ENCODE measurements at places on chromosomes 3 and 15. TPM values are rescaled to one million over a fixed set of nuclear protein-coding genes. Genes with fewer than 3 reads are reported as not detected.

DNA sequence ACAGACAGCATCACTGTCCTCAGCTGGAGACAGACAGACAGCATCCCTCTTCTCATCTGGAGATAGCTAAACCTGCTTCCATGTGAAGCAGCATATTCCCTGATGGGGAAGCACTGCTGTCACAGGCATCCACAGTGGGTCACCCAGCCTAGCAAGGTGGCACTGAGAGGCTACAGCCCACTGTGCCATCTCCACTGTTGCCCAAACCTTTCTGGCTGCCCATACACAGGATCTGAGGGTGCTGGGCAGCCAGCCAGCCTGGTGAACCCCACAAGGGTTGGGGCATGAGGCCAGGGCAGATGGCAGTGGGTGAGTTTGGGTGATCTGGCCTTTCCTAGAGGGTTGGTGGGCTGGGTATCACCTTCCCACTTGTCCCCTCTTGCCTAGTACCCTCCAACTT lies 11.7 kb downstream of the CHST13 start:
- no peak for DNase-seq
- H3K4me1 ChIP-seq = no peaks in the 10 kb centered on the region
- H3K27me3 ChIP-seq = no peaks in the 10 kb centered on the region
- H3K4me3 ChIP-seq = no peak overlapping the region

Gene DNASE1L3
- total RNA-seq = 7.2 TPM

- DNase-seq = no peak
- H3K36me3 ChIP-seq = no peaks in the 10 kb centered on the region
- H3K27ac ChIP-seq = no peak overlapping the region
- no peak overlapping the region for H3K4me3 ChIP-seq
Measured at GRCh38 chr15:80568298-80568697, 126.8 kb upstream of the ABHD17C start.

DNA sequence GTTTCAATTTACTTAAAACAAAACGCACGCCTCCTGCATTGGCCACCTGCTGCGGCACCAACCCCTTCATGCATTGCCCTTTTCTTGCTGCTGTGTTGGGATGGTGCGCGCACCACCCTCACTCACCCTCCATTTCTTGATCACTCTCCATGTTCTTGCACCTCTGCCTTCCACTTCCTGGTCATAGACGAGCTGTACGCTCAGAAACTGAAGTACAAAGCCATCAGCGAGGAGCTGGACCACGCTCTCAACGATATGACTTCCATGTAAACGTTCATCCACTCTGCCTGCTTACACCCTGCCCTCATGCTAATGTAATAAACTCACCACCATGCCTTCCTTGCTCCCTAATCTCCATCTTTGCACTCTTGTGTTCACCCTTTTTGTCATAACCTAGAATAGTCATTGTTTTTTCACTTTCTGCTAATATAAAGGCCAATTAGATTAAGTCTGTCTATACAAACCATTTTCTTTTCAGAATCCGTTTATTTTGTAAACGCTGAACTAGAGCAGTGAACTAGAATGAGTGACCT lies 21.4 kb downstream of the TPM1 start:
- H3K4me1 ChIP-seq = no peaks in the 10 kb centered on the region
- H3K36me3 ChIP-seq = peaks cover 45% of the 10 kb centered on the region
- no peak overlapping the region for H3K27ac ChIP-seq
- H3K27me3 ChIP-seq = no peaks in the 10 kb centered on the region
- DNase-seq = no peak

Gene PIGX
- 18.0 TPM for total RNA-seq

GRCh38 chr3:46867550-46867898 lies 4.3 kb upstream of the MYL3 start:
- no peak overlapping the region for H3K27ac ChIP-seq
- no peak overlapping the region for H3K4me3 ChIP-seq
- no peaks in the 10 kb centered on the region for H3K36me3 ChIP-seq
- H3K4me1 ChIP-seq = no peaks in the 10 kb centered on the region
- H3K27me3 ChIP-seq = peaks cover 7% of the 10 kb centered on the region
- DNase-seq = no peak

- DNase-seq = no peak
- H3K36me3 ChIP-seq = no peaks in the 10 kb centered on the region
- H3K4me1 ChIP-seq = no peaks in the 10 kb centered on the region
- H3K4me3 ChIP-seq = no peak overlapping the region
- no peaks in the 10 kb centered on the region for H3K27me3 ChIP-seq
Measured at GRCh38 chr3:87507753-87508152, 231.4 kb upstream of the POU1F1 start.

Gene PCLAF
- total RNA-seq = 2.0 TPM

GRCh38 chr3:146577662-146578061 lies 27.5 kb downstream of the PLSCR5 start:
- DNase-seq = no peak
- H3K36me3 ChIP-seq = no peaks in the 10 kb centered on the region
- no peaks in the 10 kb centered on the region for H3K4me1 ChIP-seq
- no peak overlapping the region for H3K27ac ChIP-seq

GRCh38 chr3:139332092-139332491 lies 11.7 kb upstream of the MRPS22 start:
- DNase-seq = no peak
- H3K27me3 ChIP-seq = peaks cover 26% of the 10 kb centered on the region
- H3K4me1 ChIP-seq = peaks cover 9% of the 10 kb centered on the region
- H3K4me3 ChIP-seq = no peak overlapping the region

DNA sequence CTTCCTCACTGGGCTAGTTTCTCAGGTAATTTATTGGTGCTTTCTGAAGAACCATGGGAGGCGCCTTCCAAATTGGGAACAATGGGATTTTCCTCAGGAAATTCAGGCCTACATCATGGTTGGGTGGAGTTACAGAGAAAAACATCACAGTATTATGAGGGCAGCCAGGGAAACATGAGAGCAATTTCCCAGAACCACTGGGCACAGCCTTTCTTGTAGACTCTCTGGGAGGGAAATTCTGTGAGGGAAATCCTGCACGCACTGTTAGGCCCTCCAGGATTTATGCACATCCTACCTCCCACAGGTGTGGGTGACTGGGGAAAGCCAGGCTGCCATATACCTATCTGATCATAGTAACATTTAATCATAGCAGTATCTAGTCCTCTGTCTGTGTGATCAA lies 13.2 kb downstream of the POPDC2 start:
- H3K27me3 ChIP-seq = no peaks in the 10 kb centered on the region
- H3K4me1 ChIP-seq = peaks cover 3% of the 10 kb centered on the region
- no peak for DNase-seq
- H3K4me3 ChIP-seq = no peak overlapping the region
- peaks cover 32% of the 10 kb centered on the region for H3K36me3 ChIP-seq

Gene UTS2B
- total RNA-seq = 2.1 TPM

GRCh38 chr3:143124601-143125520 lies 5.3 kb downstream of the CHST2 start:
- H3K4me3 ChIP-seq = no peak overlapping the region
- H3K27me3 ChIP-seq = no peaks in the 10 kb centered on the region
- H3K4me1 ChIP-seq = peaks cover 34% of the 10 kb centered on the region
- DNase-seq = no peak
- no peak overlapping the region for H3K27ac ChIP-seq

Data from activated B cell treated with CpG ODN at 0.5 μM for 24 hours (primary cell).